ENCODE measurements at places on chromosomes 2 and 18. TPM values are rescaled to one million over a fixed set of nuclear protein-coding genes. Genes with fewer than 3 reads are reported as not detected.

DNA sequence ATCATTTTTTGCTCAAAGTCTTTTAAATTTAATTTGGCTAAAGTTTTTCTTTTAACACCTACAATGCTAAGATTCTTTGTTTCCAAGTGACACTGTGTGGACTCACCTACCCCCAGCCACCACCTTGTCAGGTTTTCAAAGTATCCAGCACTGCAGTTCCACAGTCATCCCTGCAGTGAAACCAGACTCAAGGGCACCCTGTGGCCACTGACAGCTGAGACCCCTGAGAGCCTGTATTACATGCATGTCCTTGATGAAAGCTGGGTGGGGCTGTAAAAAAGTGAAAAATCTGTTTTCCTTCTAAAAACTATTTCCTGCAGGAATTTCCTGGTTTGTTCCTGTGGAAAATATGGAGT lies 19.9 kb downstream of the TPRKB start:
- no peak for DNase-seq

DNA sequence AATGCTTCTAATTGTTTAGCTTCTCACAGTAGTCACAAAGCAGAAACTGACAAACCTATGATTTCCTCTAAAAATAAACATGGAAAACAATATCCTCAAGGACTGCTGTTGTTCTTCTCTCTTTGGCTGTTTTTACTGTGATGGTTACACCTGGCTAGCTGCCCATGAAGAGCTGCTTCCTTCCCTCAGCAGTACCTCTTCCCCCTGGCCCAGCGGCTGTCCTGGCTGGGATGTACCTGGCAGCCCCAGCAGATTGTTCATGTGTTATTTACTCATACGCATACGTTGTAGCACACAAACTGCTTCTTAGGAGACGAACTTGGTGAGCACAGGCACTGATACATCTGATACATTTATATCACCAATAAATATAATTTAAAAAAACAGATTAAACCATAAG lies 27.4 kb downstream of the NEMP2 start:
- no peak for DNase-seq

- no peak for DNase-seq
Measured at GRCh38 chr2:12211326-12212175, 465.1 kb downstream of the LPIN1 start.

DNA sequence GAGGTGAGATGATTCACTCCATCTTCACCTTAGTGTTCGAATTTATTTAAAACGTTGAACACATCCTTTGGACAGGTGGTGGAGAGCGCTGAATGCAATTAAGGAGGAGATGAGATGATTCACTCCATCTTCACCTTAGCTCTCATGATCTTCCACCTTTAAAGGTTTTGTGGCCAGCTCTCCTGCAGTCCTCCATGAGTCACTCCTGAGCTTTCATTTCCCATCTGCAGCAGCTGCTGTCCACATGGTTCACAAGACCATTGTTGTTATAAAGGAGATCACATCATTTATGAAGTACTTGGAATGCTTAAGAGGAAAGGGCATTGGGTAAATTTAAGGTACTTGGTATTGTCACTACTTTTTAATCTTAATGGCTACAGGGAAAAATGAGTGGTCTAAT lies 298.5 kb downstream of the PAX3 start:
- no peak for DNase-seq

DNA sequence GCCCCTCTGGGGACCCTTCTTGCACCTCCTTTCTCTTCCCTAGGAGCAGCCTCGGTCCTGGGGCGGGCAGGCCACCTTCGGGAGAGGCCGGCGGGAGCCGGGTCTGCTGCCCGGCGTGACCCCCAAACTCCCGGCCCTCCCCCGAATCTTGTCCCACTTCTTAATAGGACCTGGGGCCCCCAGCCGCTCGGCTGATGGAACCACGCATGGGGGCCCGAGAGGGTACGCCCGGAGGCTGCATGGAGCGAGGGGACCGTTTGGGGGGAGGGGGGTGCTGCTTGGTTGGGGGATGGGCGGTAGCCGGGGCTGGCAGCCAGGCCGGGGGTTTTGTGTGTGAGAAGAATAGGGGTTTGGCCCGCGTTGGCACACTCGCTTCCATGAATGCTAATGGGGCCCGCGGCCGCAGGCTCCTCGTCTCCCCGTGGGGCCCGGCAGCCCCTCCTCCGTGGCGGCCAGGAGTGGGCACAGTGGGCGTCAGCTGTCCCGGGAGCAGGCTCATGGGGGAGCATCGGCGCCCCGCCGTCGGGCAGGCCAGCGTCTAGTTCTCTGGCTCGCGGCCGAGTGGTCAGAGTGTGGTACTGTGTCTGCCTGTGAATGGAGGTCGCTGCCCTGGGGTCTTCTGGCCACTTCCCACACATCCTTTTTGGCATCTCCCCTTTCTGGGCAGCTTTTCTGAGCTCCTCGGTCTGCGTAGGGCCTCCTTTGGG lies 1.0 kb downstream of the GAREM2 start:
- no peak for DNase-seq

Gene DLGAP1
- polyA plus RNA-seq: 4.1 TPM
